ENCODE measurements at places on chromosomes 16 and 17. TPM values are rescaled to one million over a fixed set of nuclear protein-coding genes. Genes with fewer than 3 reads are reported as not detected.

Gene TP53TG3B
- not detected for total RNA-seq

Gene LPO
- total RNA-seq, result not detected

DNA sequence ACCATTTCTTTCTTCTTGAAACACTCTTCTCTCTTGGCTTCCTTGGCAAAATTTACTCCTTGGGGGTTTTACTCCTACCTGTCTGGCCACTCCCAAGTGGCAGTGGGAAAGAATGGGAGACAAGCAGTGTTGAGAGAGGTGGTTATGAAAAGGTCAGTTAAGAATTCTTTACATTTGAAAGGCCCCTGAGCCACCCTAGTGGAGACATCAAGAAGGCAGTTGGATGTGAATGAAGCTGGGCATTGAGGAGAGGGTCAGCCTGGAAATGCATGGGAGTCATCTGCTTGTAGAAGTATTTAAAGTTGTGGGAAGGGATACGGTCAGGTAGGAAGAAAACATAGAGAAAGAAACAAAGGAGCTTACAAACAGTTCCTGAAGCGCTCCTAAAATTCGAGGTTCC is 42.3 kb upstream of the CCNF start:
- DNase-seq, result no peak

GRCh38 chr17:68733241-68734176 is 132.3 kb upstream of the FAM20A start:
- DNase-seq, result no peak

Gene GAS7
- total RNA-seq, result 0.21 TPM

Gene PIMREG
- 4.6 TPM for total RNA-seq
